ENCODE measurements at places on chromosomes 1 and 21.

DNA sequence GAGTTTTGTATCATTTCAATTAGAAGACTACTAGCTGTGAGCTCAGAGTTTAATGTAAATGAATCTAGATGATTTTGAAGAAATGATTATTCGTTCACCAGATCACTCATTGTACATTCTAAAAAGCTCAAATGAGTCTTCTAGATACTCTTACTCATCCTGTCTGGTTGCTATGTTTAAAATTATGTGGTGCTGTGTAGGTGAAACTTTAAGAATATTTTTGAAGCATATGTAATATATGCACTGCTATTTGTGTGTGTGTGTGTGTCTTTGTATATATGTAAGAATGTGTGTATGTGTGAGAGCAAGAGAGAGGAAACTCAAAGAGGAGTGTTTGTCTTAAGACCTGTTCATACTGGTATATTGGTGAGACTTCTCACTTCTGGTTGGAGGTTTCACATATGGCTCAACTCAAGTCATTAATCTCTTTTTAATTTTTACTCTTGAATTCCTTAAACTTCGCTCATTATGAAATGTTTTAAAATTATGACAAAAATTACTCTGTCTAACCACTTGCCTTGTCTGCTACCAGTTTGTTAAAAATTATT, 8.6 kb upstream of the C1orf105 start:
- DNase-seq: no peak

- peak; percentile 32 for DNase-seq
Measured at GRCh38 chr1:84887261-84887934, 5.6 kb downstream of the LPAR3 start.

- DNase-seq: no peak
Measured at GRCh38 chr1:100708476-100709062, 11.0 kb upstream of the VCAM1 start.

- no peak for DNase-seq
Measured at GRCh38 chr1:80629304-80629837, 1171.4 kb upstream of the ADGRL2 start.

DNA sequence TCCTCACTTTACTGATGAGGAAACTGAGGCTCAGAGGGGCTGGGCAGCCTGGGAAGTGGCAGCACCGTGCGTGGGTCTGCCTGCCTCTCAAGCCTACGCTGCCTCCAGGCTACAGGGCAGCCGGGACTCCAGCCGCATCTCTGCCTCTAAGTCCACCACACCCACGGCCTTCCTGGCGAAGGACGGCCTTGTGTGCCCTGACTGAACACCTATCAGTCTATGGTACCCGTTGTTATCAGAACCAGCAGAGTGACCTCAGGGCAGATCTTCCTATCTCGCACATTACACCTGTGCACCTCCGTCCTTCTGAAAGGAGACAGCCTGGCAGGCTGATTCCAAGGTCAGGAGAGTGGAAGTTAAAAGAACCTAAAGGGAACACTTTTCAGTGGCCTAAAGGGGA, 35.7 kb upstream of the SLC30A1 start:
- DNase-seq: no peak

GRCh38 chr1:118931876-118932275, 56.3 kb downstream of the TBX15 start:
- no peak for DNase-seq

- no peak for DNase-seq
Measured at GRCh38 chr1:939511-940106, 15.9 kb downstream of the SAMD11 start.

GRCh38 chr1:207440626-207441025, 13.5 kb upstream of the CR2 start:
- DNase-seq: no peak

GRCh38 chr1:78377356-78377928, 113.3 kb upstream of the PTGFR start:
- DNase-seq: no peak

GRCh38 chr1:90836345-90836679, 119.2 kb upstream of the BARHL2 start:
- no peak for DNase-seq

- DNase-seq: no peak
Measured at GRCh38 chr1:62301726-62302390, 17.4 kb downstream of the KANK4 start.

DNA sequence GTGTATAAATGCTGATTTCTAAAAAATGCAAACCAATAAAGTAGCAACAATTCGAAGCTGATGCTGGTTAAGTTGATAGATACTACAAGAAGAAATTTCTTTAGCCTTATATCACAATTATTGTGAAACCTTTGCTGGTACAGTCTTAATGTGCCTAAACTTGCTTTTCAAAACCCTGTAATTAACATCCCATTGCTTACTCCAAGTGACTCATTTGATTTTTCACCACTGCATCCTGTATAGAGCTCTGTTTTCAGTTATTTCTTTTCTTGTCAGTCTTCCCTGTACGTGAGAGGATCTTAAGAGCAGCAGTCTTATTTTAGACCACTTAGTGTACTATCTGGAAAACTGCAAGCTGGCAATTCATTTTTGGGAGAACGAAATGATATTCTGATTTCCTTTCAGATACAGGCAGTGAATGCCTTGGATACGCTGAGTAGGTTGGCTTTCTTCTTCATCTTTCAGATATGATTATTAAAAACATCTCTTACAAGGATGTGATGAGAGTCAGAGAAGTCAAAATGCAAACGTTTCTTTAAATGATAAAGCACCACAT, 210.3 kb downstream of the KCTD3 start:
- DNase-seq: peak; percentile 18

GRCh38 chr1:10677491-10678391, 118.7 kb downstream of the CASZ1 start:
- DNase-seq: no peak

DNA sequence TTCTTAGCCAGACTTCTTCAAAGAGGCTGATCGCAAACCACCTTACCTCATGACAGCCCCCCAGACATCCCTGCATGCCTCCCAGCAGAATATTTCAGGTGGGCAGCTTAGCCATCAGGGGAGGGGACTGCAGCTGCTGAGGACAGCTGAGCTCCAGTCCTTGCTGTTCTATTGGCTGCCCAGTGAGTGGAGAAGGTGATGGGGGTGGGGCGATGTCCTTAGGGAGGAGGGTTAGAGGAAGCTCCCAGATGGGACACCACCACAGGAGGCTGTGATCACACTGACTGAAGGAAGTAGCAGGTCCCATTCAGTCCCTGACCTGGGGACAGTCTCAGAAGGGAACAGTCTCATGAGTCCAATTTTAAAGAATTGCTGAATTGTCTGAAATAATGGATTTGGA, 38.3 kb downstream of the GJA5 start:
- no peak for DNase-seq

GRCh38 chr1:27284425-27285273, 37.3 kb upstream of the TMEM222 start:
- DNase-seq: no peak

DNA sequence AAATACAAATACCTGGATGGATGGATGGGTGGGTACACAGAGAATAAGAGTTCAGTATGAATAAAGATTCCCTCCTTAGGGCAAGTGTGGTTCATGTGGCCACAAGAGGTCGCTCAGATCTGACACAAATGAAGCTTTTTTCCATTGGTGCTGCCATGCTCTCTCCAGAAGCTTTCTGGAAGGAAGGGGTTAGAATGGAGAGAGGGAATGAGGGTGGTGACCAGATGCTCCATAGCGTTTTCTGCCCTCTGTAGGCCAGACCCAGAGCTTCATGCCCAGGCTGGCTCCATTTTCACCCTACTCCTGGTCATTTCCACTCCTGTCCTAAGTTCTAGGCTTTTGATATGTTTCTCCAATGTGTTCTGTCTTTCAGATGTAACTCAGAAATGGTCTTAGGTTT, 3.3 kb upstream of the FCRL6 start:
- peak; percentile 69 for DNase-seq

- DNase-seq: no peak
Measured at GRCh38 chr1:209427811-209428210, 155.7 kb upstream of the CAMK1G start.

DNA sequence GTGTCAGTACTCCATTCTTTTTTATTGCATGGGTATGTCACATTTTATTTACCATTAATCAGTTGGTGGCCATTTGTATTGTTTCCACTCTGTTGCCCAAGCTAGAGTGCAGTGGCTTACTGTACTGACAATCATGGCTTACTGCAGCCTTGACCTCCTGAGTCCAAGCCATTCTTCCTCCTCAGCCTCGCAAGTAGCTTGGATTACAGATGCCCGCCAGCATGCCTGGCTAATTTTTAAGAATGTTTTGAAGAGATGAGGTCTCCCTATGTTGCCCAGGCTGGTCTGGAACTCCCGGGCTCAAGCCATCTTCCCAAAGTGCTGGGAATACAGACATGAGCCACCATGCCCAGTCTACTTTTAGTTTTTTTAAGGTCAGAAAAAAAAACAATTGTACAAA, 813 bp upstream of the SFT2D2 start:
- no peak for DNase-seq

DNA sequence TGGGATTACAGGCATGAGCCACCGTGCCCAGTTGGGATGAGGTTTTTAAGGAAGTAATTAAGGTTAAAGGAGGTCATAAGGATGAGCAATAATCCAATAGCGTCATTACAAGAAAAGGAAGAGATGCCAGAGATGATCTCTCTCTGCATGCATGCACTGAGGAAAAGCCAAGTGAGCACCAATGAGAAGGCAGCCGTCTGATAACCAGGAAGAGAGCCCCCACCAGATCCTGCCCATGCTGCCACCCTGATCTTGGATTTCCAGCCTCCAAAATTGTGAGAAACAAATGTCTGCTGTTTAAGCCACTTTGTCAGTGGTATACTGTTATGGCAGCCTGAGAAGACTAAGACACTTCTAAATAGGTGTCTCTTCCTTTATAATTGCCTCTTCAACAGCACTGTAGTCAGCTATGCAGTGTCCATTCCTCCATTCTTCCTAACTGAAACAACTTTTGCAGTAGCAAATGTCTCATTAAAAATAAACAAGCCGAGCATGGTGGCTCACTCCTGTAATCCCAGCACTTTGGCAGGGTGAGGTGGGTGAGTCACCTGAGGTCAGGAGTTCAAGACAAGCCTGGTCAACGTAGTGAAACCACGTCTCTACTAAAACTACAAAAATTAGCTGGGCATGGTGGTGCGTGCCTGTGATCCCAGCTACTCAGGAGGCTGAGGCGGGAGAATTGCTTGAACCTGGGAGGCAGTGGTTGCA, 216.2 kb upstream of the RUNX1 start:
- DNase-seq: no peak

GRCh38 chr1:240998441-240999015, 358.5 kb downstream of the RGS7 start:
- no peak for DNase-seq

- DNase-seq: no peak
Measured at GRCh38 chr1:236021424-236022135, 43.3 kb downstream of the NID1 start.
